ENCODE measurements at places on chromosomes 4 and X.

DNA sequence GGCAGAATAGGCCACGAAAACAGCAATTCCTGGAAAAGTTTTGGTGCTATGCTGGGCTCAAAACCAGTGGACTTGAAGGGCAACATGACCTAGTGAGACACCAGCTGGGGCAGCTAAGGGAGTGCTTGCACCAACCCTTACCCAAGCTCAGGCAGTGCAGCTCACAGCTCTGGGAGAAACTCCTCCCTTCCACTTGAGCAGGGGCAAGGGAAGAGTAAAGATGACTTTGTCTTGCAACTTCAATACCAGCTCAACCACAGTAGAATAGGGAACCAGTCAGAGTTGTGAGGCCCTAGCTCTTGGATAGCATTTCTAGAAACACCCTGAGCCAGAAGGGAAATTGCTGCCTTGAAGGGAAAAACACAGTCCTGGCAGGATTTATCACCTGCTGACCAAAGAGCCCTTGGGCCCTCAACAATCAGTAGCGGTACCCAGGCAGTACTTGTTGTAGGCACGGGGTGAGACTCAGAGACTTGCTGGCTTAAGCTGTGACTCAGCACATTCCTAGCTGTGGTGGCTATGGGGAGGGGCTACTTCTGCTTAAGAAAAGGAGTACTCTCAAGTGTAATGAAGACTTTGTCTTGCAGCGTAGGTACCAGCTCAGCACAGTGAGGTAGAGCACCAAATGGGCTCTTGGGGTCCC, 19.7 kb upstream of the ABCG2 start:
- DNase-seq = no peak

DNA sequence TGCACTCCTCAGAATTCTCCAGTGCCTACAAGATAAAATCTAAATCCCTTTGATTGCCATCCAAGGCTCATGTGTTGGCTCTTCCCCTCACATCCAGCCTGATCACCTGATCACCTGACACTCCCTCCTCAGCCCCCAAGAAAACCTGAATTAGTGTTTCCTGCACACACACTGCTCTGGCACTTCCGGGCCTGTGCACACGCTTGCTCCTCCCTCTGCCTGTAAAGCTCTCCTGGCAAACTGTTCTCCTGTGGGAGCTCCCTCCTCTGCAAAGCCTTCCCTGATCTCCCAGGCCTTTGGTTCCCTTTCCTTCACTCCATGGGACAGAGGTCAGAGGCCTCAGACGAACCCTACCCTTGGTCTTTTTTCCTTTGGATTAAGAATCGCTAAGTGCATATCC, 19.9 kb downstream of the PHKA2 start:
- DNase-seq = no peak

DNA sequence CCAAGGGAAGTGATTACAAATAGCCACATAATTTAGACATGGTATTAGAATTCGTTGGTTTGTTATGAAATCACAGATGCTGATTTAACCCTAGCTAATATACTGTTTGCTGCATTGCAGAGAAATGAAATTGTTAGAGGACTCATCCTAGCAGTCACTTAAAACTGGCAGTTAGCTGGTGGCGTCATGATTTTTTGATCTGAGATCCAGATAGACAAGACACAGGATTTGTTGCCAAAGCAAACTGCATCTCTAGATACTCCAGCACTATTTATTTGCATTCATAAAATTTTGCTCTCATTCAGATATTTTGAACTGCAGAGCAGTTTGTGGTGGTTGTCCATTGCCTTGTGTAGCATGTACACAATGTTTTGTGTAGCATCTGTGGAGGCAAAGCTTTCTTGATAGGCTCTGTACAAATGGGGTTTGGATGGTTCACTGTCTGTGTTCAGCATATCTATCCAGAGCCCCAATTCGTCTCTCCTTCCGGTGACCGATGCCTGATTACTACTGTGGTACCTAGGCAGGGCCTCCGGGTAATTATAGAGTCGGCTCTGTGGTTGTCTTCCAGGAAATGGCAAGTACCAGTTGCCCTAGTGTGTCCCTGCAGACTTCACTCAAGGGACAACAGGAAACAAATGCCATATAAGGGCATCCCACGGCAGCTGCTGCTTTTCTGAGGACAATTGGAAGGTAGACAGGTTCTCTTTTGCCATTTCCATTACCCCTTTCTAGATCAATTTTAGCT, 30.1 kb upstream of the SPARCL1 start:
- DNase-seq = no peak

DNA sequence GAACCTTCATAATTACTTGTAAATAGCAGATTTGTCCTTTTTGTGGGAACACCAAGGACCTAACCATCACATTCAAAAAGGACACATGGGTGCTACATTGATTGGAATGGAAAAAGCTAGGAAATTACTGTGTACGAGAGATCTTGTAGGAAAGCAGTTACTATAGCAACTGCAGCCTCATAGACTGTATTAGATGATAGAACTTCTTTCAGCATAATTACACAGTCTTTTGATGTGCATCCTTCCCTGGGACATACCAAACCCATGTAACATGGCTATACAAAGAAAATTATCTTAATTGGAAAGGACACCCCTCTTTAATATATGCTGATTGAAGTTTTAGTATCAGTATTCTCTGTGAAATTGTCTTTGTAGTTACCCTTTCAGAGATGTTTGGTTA, 130.7 kb upstream of the CTSO start:
- no peak for DNase-seq

GRCh38 chrX:110056419-110056818, 53.5 kb downstream of the TMEM164 start:
- no peak for DNase-seq

GRCh38 chrX:126489116-126489695, 63.4 kb downstream of the DCAF12L1 start:
- DNase-seq = no peak

GRCh38 chr4:24999392-25000089, 31.2 kb downstream of the LGI2 start:
- no peak for DNase-seq

DNA sequence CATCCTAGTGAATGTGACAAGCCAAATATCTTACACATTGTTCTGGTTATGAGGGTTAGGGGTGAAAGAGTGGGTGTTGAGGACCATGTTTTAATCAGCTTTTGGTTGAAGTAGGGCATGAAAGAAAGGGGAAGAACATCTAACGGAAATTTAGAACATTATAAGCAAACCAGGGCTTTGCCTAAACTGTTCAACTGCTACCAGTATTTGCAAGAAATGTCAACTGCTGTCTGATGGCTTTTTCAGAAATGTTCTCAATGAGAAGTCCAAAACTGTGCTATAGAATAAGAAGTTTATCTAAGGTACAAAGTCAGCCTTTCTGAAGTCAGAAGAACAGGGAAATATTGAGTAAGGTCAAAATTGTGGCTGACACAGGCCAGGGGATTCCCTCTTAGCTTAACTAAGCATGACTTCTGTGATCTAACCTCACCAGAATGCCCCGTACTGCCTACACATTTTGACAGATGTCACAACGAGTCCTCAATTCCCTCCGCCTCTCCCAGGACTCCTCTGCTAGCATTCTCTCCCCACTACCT, 67.1 kb downstream of the DTHD1 start:
- no peak for DNase-seq

DNA sequence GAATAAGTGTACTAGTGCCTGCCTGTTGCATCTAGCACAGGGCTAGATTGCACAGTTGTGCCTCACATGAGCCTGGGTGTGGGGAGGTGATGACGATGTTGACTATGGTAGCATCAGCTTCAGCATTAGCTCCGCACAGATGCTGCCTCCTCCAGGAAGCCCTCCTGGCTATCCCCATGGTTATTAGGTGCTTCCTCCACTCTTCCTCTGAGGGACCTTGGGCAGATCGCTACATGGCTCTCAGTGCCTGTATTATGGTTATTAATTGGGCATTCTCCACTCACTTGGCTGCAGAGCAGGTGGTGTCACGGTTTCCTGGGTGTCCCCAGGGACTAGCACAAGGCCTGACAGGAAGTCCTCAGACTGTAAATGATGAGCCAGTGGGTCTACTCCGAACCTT, 325.6 kb downstream of the ARHGAP10 start:
- no peak for DNase-seq

DNA sequence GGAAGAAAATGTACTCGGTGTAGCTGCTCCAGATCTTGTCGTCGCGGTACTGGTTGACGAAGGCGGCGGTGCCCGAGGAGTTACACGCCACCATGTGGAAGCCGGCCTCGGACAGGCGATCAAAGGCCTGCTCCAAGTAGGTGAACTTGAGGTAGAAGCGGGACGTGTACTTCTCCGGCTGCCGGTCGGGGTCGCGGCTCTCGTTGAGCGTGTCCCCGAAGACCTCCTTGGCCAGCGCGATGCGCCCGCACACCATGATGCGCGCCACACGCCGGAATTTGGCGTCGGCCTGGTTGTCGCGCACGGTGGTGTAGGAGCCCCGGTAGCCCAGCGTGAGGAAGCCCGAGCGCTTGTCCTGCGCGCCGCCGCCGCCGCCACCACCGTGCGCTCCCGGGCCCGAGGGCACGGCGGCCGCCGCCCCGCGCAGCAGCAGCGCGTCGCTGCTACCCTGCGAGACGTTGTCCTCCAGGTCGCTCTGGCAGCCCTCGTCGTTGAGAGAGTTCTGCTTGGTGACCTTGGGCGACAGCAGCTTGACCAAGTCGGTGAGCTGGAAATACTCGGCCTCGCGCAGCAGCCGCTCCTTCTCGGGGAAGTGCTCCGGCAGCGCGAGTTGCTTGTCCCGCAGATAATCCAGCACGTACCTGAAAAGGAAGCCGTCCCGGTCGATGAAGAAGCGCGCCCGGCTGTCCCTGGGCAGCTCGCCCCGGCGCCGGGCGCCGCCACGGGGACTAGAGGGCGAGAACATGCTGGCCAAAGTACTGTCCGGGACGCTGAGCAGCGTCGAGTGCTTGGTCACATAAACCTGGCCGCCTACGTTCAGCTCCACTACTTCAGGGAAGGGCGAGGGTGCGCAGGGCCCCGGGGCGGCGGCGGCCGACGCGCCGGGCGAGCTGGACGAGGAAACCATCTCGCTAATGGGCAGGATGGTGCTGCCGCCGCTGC, 775 bp downstream of the KCTD8 start:
- DNase-seq = no peak
